ENCODE measurements at places on chromosomes 12 and 14.

- no peak for DNase-seq
Measured at GRCh38 chr14:35963209-35963608, 137.1 kb downstream of the BRMS1L start.

DNA sequence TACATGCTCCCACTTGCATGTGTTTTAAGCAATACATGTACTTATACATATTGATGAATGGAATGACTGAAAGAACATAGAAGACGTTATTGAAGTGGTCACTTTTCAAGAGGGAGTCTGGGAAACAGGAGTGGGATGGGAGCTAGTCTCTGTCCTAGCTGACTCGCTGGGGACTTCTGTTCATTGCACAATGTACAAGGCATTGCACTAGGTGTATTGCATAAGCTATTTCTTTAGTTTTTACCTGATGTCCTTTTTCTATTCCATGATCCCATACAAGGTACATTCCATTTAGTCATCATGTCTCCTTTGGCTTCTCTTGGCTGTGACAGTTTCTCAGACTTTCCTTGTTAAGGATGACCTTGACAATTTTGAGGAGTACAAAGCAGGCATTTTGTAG lies 4.0 kb upstream of the MYO1H start:
- no peak for DNase-seq

DNA sequence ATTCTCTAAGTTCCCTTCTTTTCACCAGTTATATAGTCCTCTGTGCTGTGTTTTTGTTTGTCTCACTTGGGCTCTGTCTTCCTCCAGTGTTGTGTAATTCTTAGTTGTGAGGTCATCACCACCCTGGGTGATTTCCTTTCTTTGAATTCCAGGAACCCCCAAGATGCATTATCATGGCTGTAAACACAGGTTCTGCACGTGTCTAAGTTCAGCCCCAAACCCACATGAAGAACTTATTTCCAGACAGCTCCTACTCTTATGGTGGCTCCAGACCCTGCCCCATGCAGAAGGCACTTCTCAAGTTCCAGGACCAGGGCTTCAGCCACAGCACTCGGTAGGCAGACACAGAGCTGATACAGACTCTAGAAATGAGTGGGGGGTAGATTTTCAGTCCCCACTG lies 560.5 kb downstream of the BCL11B start:
- no peak for DNase-seq

- no peak for DNase-seq
Measured at GRCh38 chr14:71355324-71356201, 448.3 kb downstream of the PCNX1 start.

DNA sequence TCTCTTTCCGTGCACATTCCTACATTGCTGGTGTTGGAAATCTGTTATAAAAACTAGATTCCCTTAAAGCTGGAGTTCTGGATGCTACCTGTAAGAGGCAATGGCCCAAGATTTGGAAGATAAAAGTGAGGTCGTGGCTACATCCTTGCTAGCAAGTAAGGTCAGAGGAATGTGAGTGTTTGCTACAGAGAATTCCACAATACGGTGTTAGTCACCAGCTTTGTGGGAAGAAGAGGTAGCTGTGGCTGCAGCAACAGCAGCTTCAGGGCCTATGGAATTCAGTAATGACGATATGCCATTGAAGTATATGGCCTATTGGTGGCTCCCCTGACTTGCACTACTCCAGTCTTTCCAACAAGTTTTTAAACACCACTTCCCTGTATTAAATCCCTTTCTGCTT lies 227.7 kb upstream of the TMEM260 start:
- DNase-seq, result no peak

All from stimulated activated naive CD4-positive, alpha-beta T cell treated with Interleukin-2 at 50 U/mL for 16 hours (primary cell).